Activated CD8-positive, alpha-beta memory T cell treated with anti-CD3 and anti-CD28 coated beads, Interleukin-2, amount 50 U/mL, for 4 hours (primary cell): ENCODE measurements at places on chromosomes 2 and 18.

GRCh38 chr2:227503433-227504406 lies 31.8 kb downstream of the AGFG1 start:
- DNase-seq: no peak

DNA sequence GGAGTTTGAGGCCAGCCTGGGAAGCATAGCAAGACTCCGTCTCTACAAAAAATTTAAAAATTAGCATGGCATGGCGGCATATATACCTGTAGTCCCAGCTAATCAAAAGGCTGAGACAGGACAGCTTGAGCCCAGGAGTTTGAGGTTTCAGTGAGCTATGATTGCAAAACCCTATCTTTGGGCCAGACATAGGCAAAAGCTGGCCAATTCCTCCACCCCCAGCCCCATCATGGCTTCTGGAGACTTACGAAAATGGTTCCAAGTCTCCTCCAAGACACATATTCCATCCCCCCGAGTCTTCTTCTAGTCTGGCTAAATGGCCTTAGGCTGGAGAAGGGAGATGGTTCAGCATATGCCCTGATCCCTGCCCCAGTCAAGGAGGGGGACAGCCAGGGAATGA lies 172.8 kb upstream of the HAAO start:
- DNase-seq: no peak

DNA sequence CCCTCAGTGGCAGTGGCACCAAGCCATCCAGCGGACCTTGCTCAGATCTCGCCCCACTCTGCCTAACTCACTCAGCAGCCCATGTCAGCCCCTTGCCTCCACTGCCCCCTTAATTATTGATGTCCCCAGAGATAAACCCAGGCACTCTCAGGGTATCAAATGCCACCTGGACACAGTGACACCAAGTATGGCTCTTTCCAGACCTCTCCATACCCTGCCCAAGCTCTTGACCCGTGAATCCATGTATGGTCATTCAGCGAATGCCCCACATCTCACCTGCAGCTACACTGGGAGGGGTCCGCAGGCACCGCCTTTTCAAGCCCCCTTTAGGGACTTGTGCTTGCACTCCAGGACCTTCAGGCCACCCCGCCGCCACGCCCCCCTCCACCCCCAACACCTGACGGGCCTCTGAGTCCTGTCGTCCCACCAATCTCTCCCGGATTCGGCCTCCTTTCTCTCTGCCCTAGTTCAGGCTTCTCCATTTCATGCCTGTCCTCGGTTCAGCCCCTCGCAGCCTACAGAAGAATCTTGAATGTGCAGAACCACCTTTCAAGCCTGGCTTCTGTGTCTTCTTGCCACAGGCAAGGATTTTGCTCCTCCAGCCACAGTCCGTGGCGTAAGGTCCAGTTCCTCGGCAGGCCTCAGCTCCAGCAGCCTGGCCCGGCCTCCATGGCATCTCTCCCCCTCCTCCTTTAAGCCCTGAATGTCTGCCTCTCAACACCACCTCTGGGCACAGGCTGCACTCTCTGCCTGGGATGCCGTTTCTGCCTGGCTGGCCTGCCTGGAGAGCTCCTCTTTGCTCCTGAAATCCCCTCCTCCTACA lies 54.1 kb upstream of the ODC1 start:
- no peak for DNase-seq

DNA sequence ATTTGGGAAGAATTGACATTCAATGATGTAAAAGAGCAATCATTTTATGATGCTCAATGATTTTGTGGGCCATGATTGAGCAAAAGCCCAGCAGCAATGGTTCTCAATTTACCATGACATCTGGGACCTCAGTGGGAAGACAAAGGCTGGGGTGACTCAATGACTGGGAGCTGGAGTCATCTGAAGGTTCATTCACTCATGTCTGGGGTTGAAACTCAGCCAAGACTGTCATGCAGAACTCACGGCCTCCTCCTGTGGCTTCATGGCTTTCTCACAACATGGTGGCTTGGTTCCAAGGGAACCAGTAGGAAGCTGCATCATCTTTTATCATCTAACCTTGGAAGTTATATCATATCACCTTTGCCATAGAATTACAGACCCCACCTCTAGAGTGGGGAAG lies 45.1 kb upstream of the CD226 start:
- DNase-seq: no peak

GRCh38 chr2:239917957-239918481 lies 107.1 kb downstream of the NDUFA10 start:
- DNase-seq: no peak

GRCh38 chr2:63023444-63023843 lies 27.2 kb upstream of the OTX1 start:
- DNase-seq: no peak

DNA sequence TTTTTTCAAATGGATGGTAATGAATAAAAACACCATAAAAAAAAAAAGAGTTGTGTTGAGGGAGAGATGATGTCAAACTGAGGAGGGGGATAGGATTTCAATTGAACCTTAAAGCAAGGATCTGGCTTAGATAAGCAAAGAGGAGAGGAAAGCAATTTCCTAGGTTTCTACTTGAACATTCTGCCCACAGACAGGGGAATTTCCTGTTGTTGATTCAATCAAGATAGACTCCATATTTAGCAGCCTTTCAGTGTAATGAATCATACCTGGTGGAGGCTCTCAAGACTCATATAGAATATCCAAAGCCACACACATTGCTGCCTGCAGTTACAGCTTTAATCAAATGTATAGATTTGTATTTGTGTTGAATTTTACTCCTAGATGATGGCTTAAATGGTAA lies 294.4 kb upstream of the PIK3C3 start:
- DNase-seq: no peak

- peak; percentile 54 for DNase-seq
Observed at GRCh38 chr2:8684878-8685696, 3.2 kb downstream of the ID2 start.

DNA sequence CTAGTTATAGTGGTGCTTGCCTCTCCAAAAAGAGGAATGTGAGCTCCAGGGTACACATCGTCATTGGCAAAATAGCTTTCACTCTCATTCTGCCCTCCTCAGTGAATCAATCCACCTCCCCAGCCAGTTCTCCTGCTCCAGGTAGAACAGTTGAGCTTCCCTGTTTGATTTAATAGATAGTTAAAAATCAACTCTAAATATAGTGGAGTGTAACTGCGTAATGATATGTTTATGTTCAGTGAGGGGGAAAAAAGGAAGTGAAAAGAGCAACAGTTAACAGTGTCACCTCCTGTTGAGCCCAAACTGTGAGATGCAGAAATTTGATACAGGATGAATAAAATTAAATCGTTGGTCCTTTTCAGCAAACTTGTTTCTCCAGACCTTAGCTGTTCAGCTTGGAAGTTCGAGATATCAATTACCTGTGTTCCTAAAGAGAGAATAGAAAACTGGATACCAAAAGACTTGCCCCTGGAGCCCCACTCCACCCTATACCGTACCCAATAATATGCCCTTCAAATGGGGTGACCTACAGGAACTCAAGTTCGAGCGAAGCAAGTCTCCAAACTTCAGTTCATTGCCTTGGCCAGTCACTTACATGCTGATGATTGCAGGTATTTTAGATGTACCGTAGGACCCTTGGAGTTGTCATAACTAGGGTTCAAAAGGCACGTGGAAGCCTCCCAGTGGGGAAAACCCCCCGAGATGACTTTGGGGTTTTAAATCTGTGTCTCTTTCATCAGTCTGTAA lies 708.4 kb downstream of the RNF144A start:
- no peak for DNase-seq

DNA sequence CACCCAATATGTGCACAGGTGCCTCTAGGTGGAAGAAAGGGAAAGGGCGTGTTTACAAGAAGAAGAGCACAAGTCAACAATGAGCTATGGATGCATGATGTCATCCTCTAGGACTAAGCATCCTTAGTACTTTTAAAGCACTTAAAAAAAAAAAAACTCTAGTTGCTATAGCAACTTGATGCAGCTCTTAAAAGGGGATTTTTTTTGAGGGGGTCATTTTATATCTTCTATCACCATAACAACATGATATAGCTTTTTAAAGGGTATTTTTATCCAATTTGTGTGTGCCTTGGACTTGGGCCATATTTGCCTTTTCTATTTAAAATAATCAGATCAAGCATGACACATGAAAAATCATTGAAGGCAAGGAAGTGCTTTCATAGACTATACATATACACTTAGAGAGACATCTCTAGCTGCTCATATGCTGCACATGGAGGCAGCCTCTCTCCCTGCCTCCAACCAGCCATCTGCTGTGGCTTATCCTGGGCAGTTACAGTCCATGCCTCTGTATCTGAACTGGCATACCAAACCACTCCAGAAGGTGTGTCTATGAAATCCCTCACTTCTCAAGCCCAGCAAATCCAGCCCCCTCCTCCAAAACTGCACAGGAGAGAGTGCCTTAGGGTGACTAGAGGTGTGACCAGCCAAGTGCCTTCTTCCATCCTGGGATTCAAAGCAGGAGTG lies 165.4 kb downstream of the MSH2 start:
- no peak for DNase-seq

GRCh38 chr18:13457327-13457726 lies 238.8 kb downstream of the LDLRAD4 start:
- no peak for DNase-seq

DNA sequence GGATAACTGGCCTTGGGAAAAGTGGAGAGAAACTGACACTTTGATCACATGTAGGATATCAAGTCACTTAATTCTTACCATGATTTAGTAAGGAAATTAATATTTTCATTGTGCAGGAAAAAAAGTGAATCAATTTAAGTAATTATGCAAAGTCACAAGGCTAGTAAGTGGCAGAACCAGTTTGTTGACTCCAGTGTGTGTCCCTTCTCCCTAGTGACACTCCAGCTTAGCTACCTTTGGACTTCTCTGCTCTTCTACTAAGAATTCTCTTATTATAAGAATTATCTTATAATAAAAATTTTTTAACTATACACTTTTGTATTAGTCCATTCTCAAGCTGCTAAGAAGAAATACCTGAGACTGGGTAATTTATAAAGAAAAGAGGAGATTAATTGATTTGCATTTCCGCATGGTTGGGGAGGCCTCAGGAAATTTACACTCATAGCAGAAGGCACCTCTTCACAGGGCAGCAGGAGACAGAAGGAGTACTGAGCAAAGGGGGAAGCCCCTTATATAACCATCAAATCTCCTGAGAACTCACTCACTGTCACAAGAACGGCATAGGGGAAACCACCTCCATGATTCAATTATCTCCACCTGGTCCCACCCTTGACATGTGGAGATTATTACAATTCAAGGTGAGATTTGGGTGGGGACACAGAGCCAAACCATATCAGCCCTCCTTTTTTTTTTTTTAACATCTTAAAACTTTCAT lies 13.6 kb downstream of the COL4A4 start:
- no peak for DNase-seq

DNA sequence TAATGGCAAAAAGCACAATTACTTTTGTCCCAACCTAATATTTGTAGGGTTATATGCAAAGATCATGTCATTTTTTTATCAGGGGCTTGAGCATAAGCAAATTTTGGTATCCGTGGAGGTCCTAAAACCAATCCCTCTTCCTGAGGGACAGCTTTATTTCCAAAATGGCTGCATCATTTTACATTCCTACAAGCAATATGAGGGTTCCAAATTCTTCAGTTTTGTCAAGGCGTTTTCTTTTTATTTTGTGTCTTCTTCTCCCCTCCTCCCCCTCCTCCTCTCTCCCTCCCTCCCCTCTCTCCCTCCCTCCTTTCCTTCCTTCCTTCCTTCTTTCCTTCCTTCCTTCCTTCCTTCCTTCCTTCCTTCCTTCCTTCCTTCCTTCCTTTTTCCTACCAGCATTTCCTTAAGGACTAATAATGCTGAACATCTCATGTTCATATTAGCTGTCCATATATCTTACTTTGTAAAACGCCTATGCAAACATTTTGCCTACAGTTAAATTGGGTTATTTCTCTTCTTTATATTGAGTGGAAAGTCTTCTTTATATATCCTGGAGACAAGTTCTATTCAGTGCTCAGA lies 881.8 kb downstream of the DCDC2C start:
- no peak for DNase-seq

GRCh38 chr2:235779444-235779896 lies 285.6 kb downstream of the AGAP1 start:
- peak; percentile 45 for DNase-seq

DNA sequence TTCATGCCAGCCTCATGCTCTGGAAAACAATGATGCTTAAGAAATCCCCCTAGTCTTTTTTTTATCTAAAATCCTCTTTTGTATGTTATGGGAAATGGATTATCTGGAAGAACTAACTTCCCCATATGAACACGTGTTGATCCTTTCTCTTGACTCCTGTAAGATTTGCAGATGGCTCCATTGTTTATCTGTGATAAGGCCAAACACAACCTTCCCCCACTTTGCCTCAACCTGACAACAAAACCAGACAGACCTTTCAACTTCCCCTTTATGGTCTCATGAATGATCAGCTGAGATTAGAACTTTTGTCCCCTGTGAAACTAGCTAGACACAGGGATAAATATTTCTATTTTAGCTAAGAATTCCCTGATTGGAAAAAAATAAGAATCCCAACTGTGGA lies 828.0 kb upstream of the CDH2 start:
- DNase-seq: no peak

GRCh38 chr18:2890606-2891005 lies 43.8 kb downstream of the EMILIN2 start:
- no peak for DNase-seq

GRCh38 chr2:120771781-120772208 lies 36.1 kb downstream of the GLI2 start:
- DNase-seq: peak; percentile 3

DNA sequence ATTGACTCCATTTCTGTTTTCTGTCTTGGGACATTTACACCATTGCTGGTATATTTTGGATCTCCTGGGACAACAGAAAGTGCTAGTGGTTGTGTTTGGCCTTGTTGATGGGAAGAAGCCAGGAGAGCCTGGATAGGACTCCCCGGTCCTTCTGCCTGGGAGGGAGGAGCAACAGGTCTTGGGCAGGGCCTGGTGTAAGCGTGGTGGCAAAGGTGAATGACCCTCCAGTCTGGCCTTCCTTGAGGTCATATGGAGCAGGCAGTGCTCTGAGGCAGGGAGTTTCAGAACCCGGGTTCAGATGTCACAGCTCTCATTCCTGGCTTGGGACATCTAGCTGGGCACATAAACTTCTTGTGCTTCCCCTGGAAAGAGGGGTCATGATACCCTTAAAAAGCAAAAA lies 56.0 kb upstream of the RBM44 start:
- DNase-seq: no peak

GRCh38 chr2:136118819-136119716 lies 1.1 kb upstream of the CXCR4 start:
- DNase-seq: peak; percentile 85
